ENCODE measurements at places on chromosomes 6 and 20. TPM values are rescaled to one million over a fixed set of nuclear protein-coding genes. Genes with fewer than 3 reads are reported as not detected.
A peak's percentile ranks its signal among the peaks of the same experiment; 100 is the strongest.

GRCh38 chr6:26122005-26122388 lies 34.8 kb downstream of the HFE start:
- H3K27me3 ChIP-seq: no peaks in the 10 kb centered on the region

DNA sequence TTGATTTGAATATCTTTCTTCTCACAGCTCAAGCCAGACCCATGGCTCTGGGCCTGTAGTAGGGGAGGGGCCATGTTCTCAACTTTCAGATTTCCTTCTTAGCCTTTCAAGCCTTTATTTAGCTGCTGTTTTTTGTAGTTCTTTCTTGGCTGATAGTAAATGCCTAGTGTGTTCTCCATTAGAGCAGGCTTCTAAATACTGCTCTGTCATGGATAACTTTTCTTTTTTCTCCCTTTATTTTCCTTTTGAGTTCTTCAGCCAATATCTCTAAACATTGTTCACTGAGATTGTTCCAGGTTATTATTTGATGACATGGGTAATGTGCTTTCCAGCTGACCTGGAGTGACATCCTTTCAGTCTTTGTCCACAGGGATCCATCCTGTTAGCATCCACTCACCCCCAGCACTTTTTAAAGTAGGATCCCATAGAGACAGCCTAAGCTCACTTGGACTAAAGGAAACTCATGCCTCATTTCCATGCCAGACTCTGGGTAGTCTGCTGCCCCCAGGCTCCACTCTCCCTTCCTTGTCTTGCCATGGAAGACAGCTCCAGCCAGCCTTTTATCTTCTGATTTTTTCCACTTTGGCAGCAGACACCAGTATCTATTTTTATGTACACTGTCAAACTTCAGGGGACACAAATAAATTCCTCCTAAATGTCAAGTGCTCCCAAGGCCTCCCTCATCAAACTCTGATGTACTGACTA lies 645.6 kb downstream of the RNF144B start:
- DNase-seq: no peak
- no peaks in the 10 kb centered on the region for H3K27me3 ChIP-seq
- H3K36me3 ChIP-seq: no peaks in the 10 kb centered on the region

- H3K4me1 ChIP-seq: no peaks in the 10 kb centered on the region
- no peaks in the 10 kb centered on the region for H3K36me3 ChIP-seq
- H3K4me3 ChIP-seq: no peak overlapping the region
- H3K27ac ChIP-seq: no peak overlapping the region
Measured at GRCh38 chr6:47323321-47323720, 13.6 kb upstream of the TNFRSF21 start.

DNA sequence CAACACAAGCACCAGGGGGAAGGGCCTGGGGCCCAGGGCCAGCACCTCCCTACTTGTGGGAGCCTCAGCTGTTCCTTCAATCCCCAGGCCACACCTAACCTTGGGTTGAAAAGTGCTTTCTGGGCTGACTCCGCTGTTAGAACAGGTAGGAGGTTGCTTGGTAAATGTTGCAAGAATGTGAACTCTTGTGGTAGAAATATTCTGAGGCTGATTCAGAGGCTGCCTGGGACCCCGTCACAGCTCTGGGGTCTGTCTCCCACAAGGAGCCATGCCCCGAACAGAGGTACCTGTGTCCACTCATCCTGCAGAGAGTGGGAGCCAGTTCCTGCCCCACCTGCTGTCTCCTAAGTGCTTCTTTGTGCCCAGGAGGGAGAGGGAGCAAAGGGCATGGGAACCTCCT lies 14.4 kb upstream of the MAS1L start:
- no peaks in the 10 kb centered on the region for H3K4me1 ChIP-seq
- H3K27ac ChIP-seq: no peak overlapping the region
- H3K36me3 ChIP-seq: no peaks in the 10 kb centered on the region

DNA sequence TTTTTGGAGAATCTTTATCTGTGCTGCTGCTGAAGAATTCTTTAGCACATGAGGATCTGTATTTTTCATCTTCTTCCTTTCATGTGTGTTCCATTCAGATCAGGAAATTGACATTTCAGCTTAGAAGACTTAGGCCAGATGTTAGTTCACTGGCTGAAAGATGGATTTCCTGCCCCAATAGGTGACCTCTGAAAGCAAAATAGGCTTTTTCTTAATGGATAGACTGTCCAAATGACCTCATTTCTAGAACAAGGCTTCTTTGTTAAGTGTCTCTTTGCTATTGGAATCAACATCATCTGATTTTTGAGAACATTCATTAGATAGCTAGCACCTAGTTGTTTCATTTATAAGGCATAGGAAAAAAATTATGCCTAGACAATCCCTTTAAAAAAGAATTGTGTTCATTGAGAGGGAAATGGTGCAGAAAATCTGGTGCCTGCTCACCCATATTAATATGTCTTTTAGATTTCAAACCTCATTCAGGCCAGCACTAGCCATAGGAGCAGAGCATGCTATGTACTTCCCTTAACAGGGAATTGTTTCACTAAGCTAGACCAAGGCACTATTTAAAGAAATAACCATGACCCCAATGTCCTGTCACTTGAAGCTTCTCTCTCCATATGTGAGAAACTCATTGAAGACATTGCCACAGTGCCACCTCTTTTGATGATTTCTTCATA lies 13.6 kb upstream of the SASH1 start:
- DNase-seq: no peak
- no peaks in the 10 kb centered on the region for H3K36me3 ChIP-seq

The MLN gene
- not detected for total RNA-seq

GRCh38 chr6:89357390-89357789 lies 4.9 kb upstream of the UBE2J1 start:
- no peaks in the 10 kb centered on the region for H3K27me3 ChIP-seq
- no peak for DNase-seq
- H3K4me1 ChIP-seq: peaks cover 9% of the 10 kb centered on the region
- no peak overlapping the region for H3K27ac ChIP-seq
- H3K36me3 ChIP-seq: no peaks in the 10 kb centered on the region

The GMPR gene
- 28.7 TPM for total RNA-seq

The DNAH8 gene
- 0.03 TPM for total RNA-seq

GRCh38 chr20:50520222-50520880 lies 10.2 kb downstream of the PTPN1 start:
- no peak overlapping the region for H3K27ac ChIP-seq
- no peak for DNase-seq
- H3K36me3 ChIP-seq: peaks cover 7% of the 10 kb centered on the region
- no peaks in the 10 kb centered on the region for H3K27me3 ChIP-seq

- peaks cover 13% of the 10 kb centered on the region for H3K4me1 ChIP-seq
- H3K27me3 ChIP-seq: no peaks in the 10 kb centered on the region
- DNase-seq: peak; percentile 33
- no peak overlapping the region for H3K4me3 ChIP-seq
Measured at GRCh38 chr6:12545619-12546409, 170.8 kb upstream of the PHACTR1 start.

DNA sequence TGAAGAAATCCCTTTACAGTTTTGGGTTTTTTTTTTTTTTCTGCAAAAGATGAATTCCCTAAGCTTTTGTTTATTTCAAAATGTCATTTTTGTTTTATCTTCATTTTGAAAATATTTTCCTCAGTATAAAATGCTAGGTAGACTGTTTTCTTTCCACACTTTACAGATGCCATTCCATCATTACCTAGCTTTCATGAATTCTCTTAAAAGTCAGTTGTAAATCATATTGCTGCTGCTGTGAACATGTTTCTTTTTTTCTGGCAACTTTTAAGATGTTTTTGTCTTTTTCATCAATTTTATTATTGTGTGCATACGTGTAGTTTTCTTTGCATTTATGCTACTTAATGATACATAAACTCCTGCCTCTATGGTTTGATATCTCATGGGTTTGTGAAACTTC lies 168.3 kb downstream of the FAXC start:
- H3K27ac ChIP-seq: no peak overlapping the region
- no peak overlapping the region for H3K4me3 ChIP-seq

GRCh38 chr20:34249291-34249690 lies 8.1 kb downstream of the ASIP start:
- DNase-seq: peak; percentile 82
- no peak overlapping the region for H3K4me3 ChIP-seq
- no peaks in the 10 kb centered on the region for H3K36me3 ChIP-seq
- H3K27ac ChIP-seq: no peak overlapping the region

GRCh38 chr6:56959094-56959493 lies 4.2 kb downstream of the BEND6 start:
- no peaks in the 10 kb centered on the region for H3K27me3 ChIP-seq
- peaks cover 4% of the 10 kb centered on the region for H3K4me1 ChIP-seq
- no peaks in the 10 kb centered on the region for H3K36me3 ChIP-seq
- H3K27ac ChIP-seq: no peak overlapping the region
- no peak for DNase-seq
- no peak overlapping the region for H3K4me3 ChIP-seq

The KCNK5 gene
- total RNA-seq: 9.5 TPM

DNA sequence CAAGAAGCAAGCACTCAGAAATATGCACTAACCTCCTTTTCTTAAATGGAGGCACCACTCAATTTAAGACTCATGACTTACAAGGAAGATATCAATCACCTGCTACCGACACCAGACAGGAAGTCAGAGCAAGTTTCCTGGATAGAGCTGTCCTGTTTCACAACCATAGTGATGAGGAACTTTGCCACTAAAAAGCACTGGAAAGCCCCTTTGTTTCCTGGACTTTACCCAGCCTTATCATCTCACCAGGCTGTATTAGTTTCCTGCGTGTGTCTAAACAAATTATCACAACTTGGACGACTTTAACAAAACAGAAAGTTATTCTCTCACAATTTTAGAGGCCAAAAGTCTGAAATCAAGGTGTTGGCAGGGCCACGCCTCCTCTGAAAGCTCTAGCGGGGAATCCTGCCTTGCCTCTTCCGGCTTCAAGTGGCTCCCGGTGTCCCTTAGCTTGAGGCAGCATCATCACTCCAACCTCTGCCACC lies 253.8 kb upstream of the STXBP5 start:
- H3K4me1 ChIP-seq: 0 out of 2 replicates have a peak, but pooled peaks cover 2% of the 10 kb centered on the region
- no peak overlapping the region for H3K27ac ChIP-seq
- H3K4me3 ChIP-seq: no peak overlapping the region
- DNase-seq: no peak
- H3K27me3 ChIP-seq: no peaks in the 10 kb centered on the region
- no peaks in the 10 kb centered on the region for H3K36me3 ChIP-seq

DNA sequence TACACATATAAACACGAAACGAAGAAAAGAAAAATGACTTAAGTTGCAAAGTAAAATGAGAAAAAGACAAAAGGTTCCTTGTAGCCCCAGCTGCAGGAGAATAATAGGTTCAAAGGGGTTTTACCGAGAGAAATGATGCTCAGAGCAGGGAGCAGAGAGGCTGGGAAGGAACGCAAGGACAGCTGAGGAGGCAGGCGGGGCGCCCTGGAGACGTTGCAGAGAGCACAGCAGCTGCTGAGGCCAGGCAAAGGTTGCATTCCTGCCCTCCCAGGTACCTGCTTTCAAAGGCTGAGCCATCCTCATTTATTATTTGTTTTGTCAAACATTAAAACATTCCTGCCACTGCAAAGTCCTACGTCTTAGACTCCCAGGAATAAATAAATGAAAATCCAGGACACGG lies 16.2 kb upstream of the VAPB start:
- peaks cover 13% of the 10 kb centered on the region for H3K4me1 ChIP-seq
- no peaks in the 10 kb centered on the region for H3K27me3 ChIP-seq
- H3K27ac ChIP-seq: no peak overlapping the region
- H3K4me3 ChIP-seq: no peak overlapping the region

The TBCC gene
- 38.0 TPM for total RNA-seq

The ZSCAN23 gene
- total RNA-seq: 1.1 TPM

GRCh38 chr20:62576815-62577489 lies 65.4 kb upstream of the SLCO4A1 start:
- no peaks in the 10 kb centered on the region for H3K4me1 ChIP-seq
- no peaks in the 10 kb centered on the region for H3K36me3 ChIP-seq
- H3K27ac ChIP-seq: no peak overlapping the region
- peak; percentile 80 for DNase-seq
- no peak overlapping the region for H3K4me3 ChIP-seq

DNA sequence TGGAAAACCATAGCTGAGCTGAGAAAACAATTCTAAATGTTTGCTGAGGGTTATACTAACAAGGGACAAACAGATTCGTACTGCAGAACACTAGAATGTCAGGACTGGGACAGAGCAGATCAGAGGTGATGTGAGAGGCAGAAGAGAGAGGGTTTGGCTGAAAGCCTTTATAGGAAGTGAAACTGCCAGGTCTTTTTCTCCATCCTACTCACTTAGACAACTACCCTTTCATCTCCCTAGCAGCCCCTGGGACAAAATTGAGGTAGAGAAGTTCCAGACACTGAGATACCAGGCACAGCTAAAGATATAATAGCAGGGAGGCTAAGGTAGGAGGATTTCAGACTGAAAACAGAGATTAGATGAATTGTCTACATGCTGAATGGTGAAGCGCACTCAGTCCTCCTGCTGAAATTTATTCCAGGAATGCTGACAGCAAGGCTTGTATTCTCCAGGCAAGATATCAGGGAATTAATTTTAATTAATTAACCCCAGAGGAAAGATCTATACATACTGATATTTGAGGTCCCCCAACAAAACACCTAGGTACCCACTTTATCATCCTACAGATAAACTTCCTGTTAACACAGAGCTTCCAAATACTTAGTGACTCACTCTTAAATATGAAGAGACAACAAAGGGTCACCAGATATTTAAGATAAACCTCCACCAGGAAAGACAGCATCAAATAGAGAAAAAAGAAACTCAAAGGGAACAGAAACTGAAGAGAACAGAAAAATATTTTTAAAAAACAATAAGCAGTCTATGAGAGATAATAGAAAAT lies 12.6 kb upstream of the EIF2S2 start:
- peaks cover 3% of the 10 kb centered on the region for H3K27me3 ChIP-seq
- H3K36me3 ChIP-seq: no peaks in the 10 kb centered on the region
- no peaks in the 10 kb centered on the region for H3K4me1 ChIP-seq
- no peak for DNase-seq
- H3K4me3 ChIP-seq: no peak overlapping the region

- H3K4me3 ChIP-seq: no peak overlapping the region
- no peak for DNase-seq
- no peaks in the 10 kb centered on the region for H3K27me3 ChIP-seq
- H3K4me1 ChIP-seq: peaks cover 13% of the 10 kb centered on the region
Measured at GRCh38 chr6:43850314-43851203, 80.5 kb downstream of the VEGFA start.

- no peaks in the 10 kb centered on the region for H3K27me3 ChIP-seq
- H3K4me1 ChIP-seq: no peaks in the 10 kb centered on the region
- H3K4me3 ChIP-seq: no peak overlapping the region
- DNase-seq: no peak
- H3K27ac ChIP-seq: no peak overlapping the region
- H3K36me3 ChIP-seq: no peaks in the 10 kb centered on the region
Measured at GRCh38 chr6:24394061-24394779, 8.5 kb upstream of the MRS2 start.

GRCh38 chr20:23399568-23400241 lies 21.6 kb downstream of the NAPB start:
- no peak overlapping the region for H3K27ac ChIP-seq
- H3K36me3 ChIP-seq: peaks cover 25% of the 10 kb centered on the region
- H3K27me3 ChIP-seq: no peaks in the 10 kb centered on the region
- H3K4me1 ChIP-seq: no peaks in the 10 kb centered on the region
- no peak overlapping the region for H3K4me3 ChIP-seq

The ULBP3 gene
- 10.3 TPM for total RNA-seq

GRCh38 chr6:84927551-84927950 lies 163.2 kb upstream of the TBX18 start:
- no peaks in the 10 kb centered on the region for H3K4me1 ChIP-seq
- H3K4me3 ChIP-seq: no peak overlapping the region
- H3K27ac ChIP-seq: no peak overlapping the region
- no peaks in the 10 kb centered on the region for H3K36me3 ChIP-seq
- no peaks in the 10 kb centered on the region for H3K27me3 ChIP-seq
